Kidney (tissue), 22 donors: ENCODE measurements at places on chromosomes 4 and X. TPM values are rescaled to one million over a fixed set of nuclear protein-coding genes. Genes with fewer than 3 reads are reported as not detected.
A peak's percentile ranks its signal among the peaks of the same experiment; 100 is the strongest.

DNA sequence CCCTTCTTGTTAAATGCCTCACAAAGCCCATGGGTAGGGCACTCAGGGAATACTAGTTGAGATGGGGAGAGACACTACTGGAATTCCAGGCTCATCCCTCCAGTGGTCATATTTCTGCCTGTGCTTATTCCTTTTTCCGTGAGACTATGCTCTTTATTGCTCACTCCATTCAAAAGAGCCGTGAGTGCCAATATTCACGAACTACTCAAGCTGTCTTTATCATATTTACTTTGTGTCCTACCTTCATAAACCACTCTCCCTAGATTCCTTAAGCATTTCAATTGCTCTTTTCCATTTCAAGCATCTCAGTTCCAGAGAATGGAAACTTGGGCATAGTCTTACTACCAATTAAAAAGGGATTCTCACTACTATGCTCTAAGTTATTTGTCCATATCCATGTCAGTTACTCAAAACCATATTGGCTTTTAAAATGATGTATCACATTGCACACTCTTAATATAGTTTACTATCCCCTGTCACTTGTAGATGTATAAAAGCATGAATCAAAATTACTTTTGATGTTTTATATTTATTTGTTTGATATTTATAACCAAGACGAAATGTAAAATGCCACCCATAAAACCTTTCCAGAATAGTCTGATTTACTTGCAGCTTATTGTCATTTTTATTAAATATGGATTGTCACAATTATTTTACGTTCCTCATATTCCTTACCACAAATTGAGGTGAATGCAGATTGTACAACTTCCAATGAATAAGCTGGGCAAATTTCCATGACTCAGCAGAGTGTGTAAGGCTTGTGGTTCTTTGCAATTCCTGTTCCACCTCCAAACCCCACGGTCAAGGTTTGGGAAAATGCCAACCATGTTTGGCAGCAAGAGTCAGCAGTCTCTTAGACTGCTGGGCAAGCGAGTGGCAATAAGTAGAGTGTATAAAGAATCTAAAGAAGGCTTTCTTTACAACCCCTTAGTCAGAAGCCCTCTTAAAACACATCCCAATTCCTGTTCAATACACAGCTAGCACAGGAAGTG, 24.4 kb downstream of the ENOX2 start:
- H3K4me3 ChIP-seq, result no peak overlapping the region
- no peaks in the 10 kb centered on the region for H3K36me3 ChIP-seq
- H3K4me1 ChIP-seq, result no peaks in the 10 kb centered on the region
- no peak overlapping the region for H3K27ac ChIP-seq
- H3K27me3 ChIP-seq, result no peaks in the 10 kb centered on the region

- no peak overlapping the region for H3K27ac ChIP-seq
- no peak for DNase-seq
- H3K36me3 ChIP-seq, result no peaks in the 10 kb centered on the region
- no peaks in the 10 kb centered on the region for H3K27me3 ChIP-seq
- no peak overlapping the region for H3K4me3 ChIP-seq
- no peaks in the 10 kb centered on the region for H3K4me1 ChIP-seq
These were observed 1225.9 kb downstream of the PCDH18 start for GRCh38 chr4:136306361-136306760.

DNA sequence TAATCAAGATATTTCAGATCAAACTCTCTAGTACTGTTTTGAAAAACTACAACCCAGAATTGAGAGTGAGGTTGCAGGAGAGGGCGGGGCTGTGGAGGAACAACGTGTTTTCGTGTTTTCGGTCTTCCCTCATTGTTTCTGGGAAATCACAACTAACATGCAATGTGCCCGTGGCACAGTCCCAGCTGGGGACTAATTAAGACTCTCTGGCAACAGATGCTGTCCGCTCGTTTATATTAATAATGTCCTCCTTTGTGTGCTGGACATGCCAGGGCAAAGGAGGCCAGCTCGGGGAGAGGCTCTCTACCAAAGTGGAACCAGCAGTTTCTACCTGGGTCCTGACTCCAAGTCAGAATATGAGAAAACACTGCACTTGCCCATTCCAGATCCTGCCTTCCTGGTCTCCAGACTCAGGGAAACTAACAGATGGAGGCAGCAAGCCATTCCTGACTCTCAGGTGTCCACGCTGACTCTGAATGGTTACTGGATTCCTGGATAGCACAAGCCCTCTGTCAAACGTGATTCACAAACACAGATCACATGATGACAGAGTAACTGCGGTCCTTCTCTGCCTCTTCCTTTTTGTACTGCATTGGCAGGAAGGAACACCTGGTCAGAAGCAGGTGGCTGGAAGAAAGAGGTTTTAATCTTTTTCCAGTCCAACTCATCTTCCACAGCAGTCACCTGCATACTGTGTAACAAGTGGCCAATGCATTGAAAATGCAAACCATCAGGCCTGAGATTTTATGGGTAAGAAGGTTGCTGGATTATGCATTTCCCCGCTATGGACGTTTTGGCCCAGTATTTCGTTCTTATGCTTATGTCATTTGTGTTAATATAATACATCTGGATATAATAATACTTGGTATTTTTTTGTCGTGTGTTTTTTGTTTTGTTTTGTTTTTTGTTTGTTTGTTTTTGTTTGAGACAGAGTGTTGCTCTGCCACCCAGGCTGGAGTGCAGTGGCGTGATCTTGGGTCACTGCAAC, 65.0 kb downstream of the COQ2 start:
- H3K4me3 ChIP-seq, result no peak overlapping the region
- no peaks in the 10 kb centered on the region for H3K36me3 ChIP-seq
- DNase-seq, result no peak

- no peak overlapping the region for H3K4me3 ChIP-seq
- no peak for DNase-seq
- no peak overlapping the region for H3K27ac ChIP-seq
- no peaks in the 10 kb centered on the region for H3K36me3 ChIP-seq
- no peaks in the 10 kb centered on the region for H3K4me1 ChIP-seq
These were observed 55.9 kb downstream of the FHDC1 start for GRCh38 chr4:152992027-152992426.

- H3K4me3 ChIP-seq, result no peak overlapping the region
- no peak overlapping the region for H3K27ac ChIP-seq
- H3K27me3 ChIP-seq, result no peaks in the 10 kb centered on the region
- no peak for DNase-seq
These were observed 46.4 kb downstream of the CPLX1 start for GRCh38 chr4:779555-779954.

DNA sequence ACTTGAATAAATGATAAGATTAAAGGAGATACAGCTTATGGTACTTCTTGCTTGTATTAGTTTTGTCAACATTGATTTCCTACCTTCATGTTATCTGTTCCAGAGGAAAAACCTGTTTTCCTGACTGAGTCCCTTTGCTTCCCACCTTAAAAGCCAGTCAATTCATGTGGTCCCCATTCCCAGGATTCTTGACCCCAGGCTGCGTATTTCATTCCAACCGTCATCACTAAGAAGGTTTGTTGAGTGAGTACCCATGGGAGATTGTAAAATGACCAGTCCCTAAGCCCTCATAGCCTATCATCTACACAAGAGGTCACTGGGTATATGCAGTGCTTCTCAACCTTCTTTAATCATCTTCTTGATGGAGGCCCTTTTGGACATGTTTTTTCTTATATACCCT, 52.2 kb downstream of the BEX3 start:
- no peaks in the 10 kb centered on the region for H3K36me3 ChIP-seq
- no peaks in the 10 kb centered on the region for H3K4me1 ChIP-seq
- no peak for DNase-seq
- H3K27ac ChIP-seq, result no peak overlapping the region
- no peak overlapping the region for H3K4me3 ChIP-seq

GRCh38 chrX:45850775-45851433, 650.2 kb upstream of the DIPK2B start:
- no peak for DNase-seq
- H3K27me3 ChIP-seq, result no peaks in the 10 kb centered on the region

GRCh38 chr4:68259191-68259590, 13.7 kb upstream of the TMPRSS11B start:
- DNase-seq, result no peak
- H3K4me1 ChIP-seq, result no peaks in the 10 kb centered on the region
- H3K27me3 ChIP-seq, result no peaks in the 10 kb centered on the region
- H3K27ac ChIP-seq, result no peak overlapping the region
- H3K36me3 ChIP-seq, result no peaks in the 10 kb centered on the region
- H3K4me3 ChIP-seq, result no peak overlapping the region

DNA sequence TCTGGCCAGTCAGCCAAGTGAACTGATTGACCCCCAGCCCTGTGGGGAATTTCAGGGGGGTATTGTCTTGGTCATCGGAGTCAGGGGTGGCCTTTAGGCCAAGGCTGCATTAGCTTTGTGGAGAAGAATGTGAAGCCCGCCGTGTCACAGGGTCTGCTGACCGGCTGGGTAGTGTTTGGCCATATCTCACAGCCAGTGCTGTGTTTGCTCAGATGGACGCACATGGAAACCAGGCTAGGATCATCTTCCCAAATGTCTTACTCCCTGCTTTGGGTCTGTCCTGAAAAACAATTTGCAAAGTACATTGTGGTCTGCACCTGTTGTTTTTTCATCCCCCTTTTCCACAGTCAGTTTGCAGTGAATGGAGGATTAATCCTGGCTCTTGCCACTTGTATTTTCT, 13.0 kb downstream of the TMEM164 start:
- H3K4me1 ChIP-seq, result no peaks in the 10 kb centered on the region
- no peak for DNase-seq
- H3K27me3 ChIP-seq, result no peaks in the 10 kb centered on the region
- H3K27ac ChIP-seq, result peak overlapping the region; percentile 36
- no peaks in the 10 kb centered on the region for H3K36me3 ChIP-seq

- no peaks in the 10 kb centered on the region for H3K27me3 ChIP-seq
- no peak overlapping the region for H3K27ac ChIP-seq
- DNase-seq, result no peak
- no peak overlapping the region for H3K4me3 ChIP-seq
These were observed 2.9 kb upstream of the TEX13B start for GRCh38 chrX:107985033-107985432.

GRCh38 chr4:147289181-147289580, 191.7 kb upstream of the EDNRA start:
- no peak overlapping the region for H3K4me3 ChIP-seq
- H3K27ac ChIP-seq, result no peak overlapping the region
- DNase-seq, result no peak
- H3K4me1 ChIP-seq, result peaks cover 2% of the 10 kb centered on the region
- H3K27me3 ChIP-seq, result no peaks in the 10 kb centered on the region

- H3K4me3 ChIP-seq, result no peak overlapping the region
- H3K36me3 ChIP-seq, result no peaks in the 10 kb centered on the region
- no peak overlapping the region for H3K27ac ChIP-seq
- H3K27me3 ChIP-seq, result no peaks in the 10 kb centered on the region
- peaks cover 2% of the 10 kb centered on the region for H3K4me1 ChIP-seq
These were observed 11.5 kb downstream of the SMAD1 start for GRCh38 chr4:145493166-145493565.

DNA sequence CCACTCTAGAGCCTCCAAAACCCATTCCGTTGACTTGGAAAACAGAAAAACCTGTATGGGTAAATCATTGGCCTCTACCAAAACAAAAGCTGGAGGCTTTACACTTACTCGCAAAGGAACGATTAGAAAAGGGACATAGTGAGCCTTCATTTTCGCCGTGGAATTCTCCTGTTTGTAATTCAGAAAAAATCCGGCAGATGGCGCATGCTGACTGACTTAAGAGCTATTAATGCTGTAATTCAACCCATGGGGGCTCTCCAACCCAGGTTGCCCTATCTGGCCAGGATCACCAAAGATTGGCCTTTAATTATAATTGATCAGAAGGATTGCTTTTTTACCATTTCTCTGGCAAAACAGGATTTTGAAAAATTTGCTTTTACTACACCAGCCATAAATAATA, 60.8 kb downstream of the ZNF732 start:
- H3K36me3 ChIP-seq, result no peaks in the 10 kb centered on the region
- DNase-seq, result no peak
- no peak overlapping the region for H3K27ac ChIP-seq

GRCh38 chr4:101328063-101328602, 19.2 kb downstream of the PPP3CA start:
- H3K4me1 ChIP-seq, result no peaks in the 10 kb centered on the region
- no peaks in the 10 kb centered on the region for H3K27me3 ChIP-seq
- H3K27ac ChIP-seq, result no peak overlapping the region
- DNase-seq, result no peak
- H3K36me3 ChIP-seq, result no peaks in the 10 kb centered on the region

DNA sequence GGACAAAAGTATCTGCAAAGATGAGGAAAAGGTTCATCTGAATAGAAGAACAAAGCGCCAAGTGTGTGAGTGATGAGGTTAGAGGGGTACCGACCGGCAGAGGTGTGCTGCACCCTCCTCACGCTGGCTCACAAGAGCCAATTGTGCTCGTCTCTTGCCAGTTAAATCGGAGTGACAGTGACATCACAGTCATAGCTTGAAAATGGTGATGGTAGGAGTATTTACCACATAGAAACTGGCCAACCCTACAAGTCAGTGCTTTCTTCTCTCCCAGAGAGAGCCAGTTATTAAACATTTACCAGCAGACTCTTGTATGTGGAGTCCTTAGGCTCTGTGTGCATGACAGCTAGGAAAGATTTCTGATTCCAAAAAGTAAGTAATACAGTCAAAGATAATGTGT, 32.4 kb downstream of the CLDN22 start:
- H3K27me3 ChIP-seq, result no peaks in the 10 kb centered on the region
- peak overlapping the region; percentile 24 for H3K27ac ChIP-seq
- peaks cover 4% of the 10 kb centered on the region for H3K36me3 ChIP-seq
- no peak for DNase-seq

DNA sequence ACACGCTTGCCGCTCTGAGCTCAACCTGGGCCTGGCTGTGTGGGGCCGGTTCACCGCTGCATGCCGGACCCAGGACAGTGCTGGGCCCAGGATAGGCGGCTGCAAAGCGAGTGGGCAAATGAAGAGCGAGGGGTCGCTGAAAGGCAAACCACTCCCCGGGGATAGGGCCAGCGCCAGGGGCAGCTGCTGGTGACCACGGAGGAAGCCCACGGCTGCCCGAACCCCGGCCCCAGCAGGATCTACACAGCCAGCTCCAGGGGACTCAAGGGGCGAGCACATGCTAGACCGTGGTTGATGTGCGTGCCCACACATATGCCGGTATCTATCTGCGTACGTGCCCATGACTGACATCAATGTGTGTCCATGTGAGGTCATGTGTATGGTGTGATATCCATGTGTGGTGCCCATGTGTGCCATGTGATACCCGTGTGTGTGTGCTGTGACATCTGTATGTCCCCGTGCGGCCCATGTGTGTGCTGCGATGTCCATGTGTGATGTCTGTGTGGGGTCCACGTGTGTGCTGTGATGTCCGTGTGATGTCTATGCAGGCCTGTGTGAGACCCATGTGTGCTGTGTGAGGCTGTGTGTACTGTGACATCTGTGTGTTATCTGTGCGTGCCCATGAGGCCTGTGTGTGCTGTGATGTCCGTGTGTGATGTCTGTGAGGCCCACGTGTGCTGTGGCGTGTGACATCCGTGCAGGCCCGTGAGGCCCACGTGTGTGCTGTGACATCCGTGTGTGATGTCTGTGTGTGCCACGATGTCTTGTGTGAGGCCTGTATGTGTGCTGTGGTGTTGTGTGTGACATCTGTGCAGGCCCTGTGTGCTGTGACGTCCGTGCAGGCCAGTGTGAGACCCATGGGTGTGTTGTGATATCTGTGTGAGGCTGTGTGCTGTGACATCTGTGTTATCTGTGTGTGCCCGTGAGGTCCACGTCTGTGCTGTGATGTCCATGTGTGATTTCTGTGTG, 24.8 kb downstream of the CTBP1 start:
- peaks cover 38% of the 10 kb centered on the region for H3K36me3 ChIP-seq
- no peak overlapping the region for H3K27ac ChIP-seq
- H3K4me1 ChIP-seq, result no peaks in the 10 kb centered on the region
- DNase-seq, result no peak
- H3K27me3 ChIP-seq, result no peaks in the 10 kb centered on the region

Gene STARD8
- 12.7 TPM for polyA plus RNA-seq

Gene MOB1B
- 13.9 TPM for polyA plus RNA-seq

Gene ADGRG4
- not detected for polyA plus RNA-seq

Gene NWD2
- polyA plus RNA-seq, result not detected

Gene CXCL11
- polyA plus RNA-seq, result not detected

Gene MAGEA4
- polyA plus RNA-seq, result not detected

Gene MAGEA2
- polyA plus RNA-seq, result not detected

Gene ELF2
- polyA plus RNA-seq, result 12.8 TPM
